ENCODE measurements at places on chromosomes 4 and X. TPM values are rescaled to one million over a fixed set of nuclear protein-coding genes. Genes with fewer than 3 reads are reported as not detected.
A peak's percentile ranks its signal among the peaks of the same experiment; 100 is the strongest.

DNA sequence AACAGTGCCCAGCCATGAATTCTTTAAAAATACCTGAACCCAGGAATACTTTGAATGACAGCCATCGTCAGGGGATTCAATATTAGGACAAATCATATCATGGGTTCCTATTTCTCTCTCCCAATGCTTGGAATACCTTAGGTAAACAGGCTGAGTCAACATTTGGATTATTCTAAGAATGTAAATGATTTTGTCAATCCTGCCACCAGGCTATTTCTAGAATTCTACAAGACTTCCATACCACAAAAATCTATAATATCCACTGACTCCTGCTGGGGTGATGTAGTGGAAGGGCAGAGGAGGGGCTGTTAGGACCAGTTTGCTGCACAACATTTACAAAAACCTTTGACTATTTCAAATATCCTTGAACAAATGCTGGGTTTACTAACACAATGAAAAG lies 65.2 kb downstream of the IGFBP7 start:
- no peak for DNase-seq

DNA sequence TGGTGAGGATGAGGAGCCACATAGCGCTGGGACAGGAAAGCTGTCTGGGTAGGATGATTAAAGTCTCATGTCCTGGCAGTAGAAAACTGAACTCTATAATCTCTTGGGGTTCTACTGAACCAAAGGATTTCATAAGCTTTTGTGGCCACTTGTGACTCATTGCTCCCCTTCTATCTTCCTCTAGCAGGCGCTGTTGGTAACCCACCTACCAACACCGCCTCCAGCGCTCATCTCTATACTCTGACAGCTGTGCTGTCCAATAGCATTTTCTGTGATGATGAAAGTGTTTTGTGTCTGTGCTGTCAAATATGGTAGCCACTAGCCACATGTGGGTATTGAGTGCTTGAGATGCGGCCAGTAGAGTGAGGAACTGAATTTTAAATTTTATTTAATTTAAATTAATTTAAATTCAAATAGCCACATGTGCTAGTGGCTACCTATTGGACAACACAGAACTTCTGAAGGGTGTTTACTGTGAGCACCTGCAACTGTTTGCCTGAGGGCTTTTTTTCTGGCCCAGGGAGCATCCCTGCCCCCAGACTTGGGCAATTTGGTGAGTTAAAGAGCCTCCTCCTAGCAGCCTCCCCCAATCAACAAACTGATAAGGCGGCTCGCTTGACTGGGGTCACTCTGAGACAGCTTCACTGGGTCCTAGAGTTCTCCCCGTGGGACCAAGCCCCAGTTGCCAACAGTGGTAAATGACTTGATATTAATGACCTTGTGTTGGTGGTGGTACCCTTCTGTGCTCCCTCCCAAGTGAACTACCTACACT lies 169.2 kb upstream of the ATP6AP2 start:
- DNase-seq: no peak

The MAGEA10 gene
- not detected for total RNA-seq

- DNase-seq: no peak
Measured at GRCh38 chr4:6909970-6910339, 329 bp downstream of the TBC1D14 start.

- no peak for DNase-seq
Measured at GRCh38 chr4:89483833-89484232, 176.2 kb upstream of the GPRIN3 start.

- no peak for DNase-seq
Measured at GRCh38 chr4:82780170-82780751, 18.3 kb downstream of the SCD5 start.

The GAB1 gene
- total RNA-seq: 107 TPM

- DNase-seq: no peak
Measured at GRCh38 chrX:144275367-144275766, 391.5 kb downstream of the UBE2NL start.

- DNase-seq: no peak
Measured at GRCh38 chr4:17132226-17132625, 233.8 kb upstream of the LDB2 start.

- DNase-seq: peak; percentile 54
Measured at GRCh38 chrX:116009861-116010710, 160.5 kb upstream of the AGTR2 start.

DNA sequence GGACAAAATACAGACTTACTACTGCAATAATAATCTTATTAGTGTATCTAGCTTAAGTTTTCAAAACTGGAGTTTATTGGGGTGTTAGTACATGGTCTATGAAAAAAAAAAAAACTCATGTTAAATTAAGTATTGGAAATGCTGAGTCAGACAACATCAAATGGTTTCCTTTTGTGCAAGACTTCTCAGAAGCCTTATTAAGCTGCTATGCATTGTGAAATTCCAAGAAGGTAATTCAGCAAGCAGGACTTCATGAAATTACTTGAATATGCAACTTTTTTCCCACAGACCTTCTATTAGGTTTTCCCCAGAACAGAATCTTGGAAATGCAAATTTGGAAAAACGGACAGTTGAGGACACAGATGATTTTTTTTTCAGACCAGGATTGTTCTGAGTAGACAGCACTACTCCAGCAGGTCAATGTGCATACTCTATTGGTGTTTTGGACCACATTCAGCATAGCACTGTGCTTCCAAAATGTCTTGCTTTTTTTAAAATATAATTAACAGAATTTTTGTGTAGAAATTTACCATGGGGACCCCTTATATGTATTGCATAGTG lies 568.8 kb upstream of the TENM3 start:
- no peak for DNase-seq

DNA sequence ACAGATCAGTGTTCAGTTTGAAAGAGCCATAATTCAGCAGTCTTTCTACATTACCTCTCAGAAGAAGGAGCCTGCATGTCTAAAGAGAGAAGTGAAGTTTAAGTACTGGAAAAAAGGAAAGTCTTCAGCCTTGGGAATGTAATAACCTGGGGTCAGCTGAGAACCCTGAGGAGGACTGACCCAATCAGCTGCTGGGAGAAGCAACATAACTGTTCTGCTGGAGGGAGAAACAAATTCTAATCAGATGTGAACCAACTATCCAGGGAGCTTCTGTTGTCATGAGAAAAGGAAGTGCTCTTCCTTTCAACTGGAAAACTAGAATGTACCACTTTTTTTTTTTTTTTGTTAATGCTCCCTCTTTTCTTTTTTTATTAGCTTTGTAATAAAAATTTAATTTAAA lies 64.5 kb upstream of the PDE5A start:
- DNase-seq: no peak

GRCh38 chr4:76987153-76987591 lies 37.6 kb downstream of the SEPTIN11 start:
- DNase-seq: no peak

The INTU gene
- total RNA-seq: 12.1 TPM

- DNase-seq: no peak
Measured at GRCh38 chr4:139619644-139620043, 46.0 kb upstream of the MGST2 start.

The GTPBP6 gene
- total RNA-seq: 34.7 TPM

DNA sequence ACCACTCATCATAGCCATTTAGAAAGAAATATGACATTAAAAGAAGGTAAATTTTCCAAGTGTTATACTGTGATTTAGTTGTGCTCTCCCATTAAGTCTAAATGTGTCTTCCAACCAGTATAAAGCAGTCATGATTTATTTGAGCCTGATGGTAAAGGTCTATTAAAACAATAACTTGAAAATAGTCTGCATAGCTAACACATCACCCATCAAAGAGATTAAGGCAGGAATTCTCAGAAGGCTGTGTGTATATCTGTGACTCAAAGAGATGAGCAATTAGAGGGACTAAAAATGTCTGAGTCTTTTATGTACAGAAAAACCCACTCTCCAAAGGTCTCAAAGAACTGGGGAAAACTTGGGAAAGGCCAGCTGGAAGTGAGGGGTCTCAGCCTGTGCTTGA lies 70.3 kb upstream of the IQCM start:
- no peak for DNase-seq

GRCh38 chrX:154750301-154751202 lies at the start of gene GAB3:
GAB3 (minus strand) TSS chrX:154751077; CDS start chrX:154751025, 52 bp downstream.
- peak; percentile 58 for DNase-seq

The PIR gene
- total RNA-seq: 26.3 TPM

The SHROOM4 gene
- 16.4 TPM for total RNA-seq

GRCh38 chr4:152352622-152353116 lies 183.2 kb downstream of the FBXW7 start:
- DNase-seq: no peak

- no peak for DNase-seq
Measured at GRCh38 chrX:30888526-30889146, 418 bp downstream of the TAB3 start.

The SASH3 gene
- total RNA-seq: 16.1 TPM

The CCDC149 gene
- total RNA-seq: 43.4 TPM

DNA sequence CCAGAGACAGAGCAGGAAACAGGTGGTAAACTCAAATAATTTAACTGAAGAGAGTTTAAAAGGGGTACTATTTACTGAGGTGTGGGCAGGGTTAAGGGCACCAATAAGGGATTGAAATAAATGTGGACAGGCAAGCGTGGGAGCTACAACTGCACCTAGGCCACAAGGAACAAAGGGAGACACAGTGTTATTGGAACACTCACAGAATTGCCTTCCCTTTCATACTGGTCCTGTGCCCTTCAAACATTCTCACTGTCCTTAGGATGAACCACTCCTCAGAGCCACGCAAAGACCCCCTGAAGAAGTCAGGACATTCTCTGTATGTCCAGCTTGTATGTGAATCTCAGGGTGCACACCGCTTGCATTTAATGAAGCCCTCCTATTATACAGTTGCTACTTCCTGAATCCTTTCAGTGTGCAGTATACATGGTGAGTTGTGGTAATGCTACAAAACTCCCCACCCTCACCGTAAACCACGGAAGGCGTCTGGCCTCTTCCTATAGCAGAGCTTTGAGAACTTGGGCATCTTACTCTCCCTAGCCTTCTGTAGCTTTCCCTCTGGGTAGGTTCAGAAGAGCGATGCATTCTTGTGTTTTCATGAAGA lies 9.6 kb upstream of the MRPL1 start:
- DNase-seq: no peak

The SETD7 gene
- total RNA-seq: 82.4 TPM

The SPP1 gene
- 199 TPM for total RNA-seq

DNA sequence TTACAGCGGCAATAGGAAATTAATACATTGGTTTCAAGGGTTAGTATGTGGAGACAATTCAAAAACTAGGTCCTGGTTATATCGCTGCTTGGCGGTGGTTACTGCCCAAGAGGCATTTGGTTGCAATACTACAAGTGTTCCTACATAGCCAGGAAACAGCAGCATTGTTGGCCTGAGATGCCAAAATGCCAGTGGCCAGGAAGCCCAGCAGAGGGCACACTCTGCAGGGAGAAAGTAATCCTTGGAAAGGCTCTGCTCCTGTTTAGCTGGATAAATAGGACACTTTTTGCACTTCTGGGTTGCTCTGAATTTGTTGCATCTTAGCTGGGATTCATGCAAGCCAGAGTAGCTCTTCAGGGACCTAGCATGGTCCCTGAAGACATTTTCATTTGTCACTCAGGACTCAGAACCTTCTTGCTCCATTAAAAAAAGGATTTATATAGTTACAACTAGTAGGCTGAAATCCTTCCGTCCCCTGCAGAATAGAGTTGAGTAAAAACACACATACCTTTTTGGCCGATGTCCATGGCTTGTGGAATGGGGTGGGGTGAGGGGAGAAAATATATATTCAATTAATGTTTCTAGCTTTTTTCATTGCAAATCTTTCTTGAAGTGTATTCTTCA lies 8.1 kb upstream of the GPR119 start:
- DNase-seq: peak; percentile 63

The DCLK2 gene
- 16.0 TPM for total RNA-seq

DNA sequence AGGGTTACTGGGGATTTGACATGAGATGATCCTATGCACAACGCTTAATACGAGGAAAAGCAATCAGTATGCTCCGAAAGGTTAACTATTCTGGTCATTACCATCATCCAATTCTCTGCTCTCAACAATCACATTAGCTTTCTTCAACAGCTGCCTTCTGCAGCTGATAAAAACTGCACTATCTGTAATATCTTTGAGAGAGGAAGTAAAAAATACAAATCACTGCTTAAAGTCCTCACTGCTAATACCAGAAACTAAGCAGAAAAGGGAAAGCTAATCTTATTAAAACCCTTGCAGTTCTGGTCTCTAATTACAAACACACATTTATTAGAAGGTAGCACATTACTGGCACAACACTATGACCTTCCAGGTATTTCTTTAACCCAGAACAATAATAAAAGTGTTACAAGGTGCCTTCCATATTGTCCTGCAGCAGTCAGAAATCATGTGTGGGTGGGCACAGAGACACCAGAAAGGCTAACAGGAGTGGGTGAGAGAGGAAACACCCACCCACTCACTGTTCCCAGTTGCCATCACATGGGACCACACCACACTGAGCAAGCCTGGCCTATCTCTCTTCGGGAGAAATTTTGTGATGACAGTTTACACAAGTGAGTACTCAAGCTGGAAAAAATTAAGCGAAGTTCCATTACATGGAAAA lies 71.0 kb downstream of the RELL1 start:
- DNase-seq: no peak

DNA sequence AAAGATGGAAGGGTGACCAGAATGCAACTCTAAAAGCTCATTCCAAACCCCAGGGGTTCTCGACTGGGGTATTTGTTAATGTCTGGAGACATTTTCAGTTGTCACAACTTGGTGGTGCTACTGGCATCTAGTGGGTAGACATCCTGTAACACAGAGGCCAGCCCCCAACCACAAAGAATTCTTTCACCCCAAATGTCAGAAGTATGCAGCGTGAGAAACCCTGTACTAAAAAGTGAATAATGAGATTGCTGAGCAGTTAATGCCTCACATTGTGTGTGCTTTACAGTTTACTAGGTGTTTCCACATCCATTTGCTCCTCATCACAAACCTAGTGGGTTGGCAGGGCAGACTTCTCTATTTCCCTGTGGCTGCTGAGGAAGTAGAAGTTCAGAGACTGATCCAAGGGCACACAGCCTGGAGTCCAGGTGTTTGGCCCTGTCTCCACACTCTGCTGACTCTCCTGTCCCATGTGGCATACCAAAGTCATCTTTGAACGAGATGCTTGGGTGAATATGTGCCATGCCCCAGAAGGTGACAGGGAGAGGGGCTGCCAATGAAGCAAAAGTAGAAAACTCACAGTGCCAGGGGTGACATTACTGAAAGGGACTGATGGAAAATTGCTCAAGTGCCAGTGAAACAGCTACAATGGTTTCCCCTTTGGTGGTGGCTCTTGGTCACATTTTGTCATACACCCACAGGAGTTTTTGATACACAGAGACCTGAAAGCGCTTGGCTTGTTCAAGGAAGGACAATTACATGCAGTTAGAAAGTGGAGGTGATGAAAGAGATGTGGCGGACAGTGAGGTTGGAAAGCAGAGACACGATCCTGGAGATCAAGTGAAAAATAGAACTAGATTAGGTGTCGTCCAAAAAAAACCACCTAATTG lies 10.1 kb upstream of the TMEM154 start:
- DNase-seq: no peak

- no peak for DNase-seq
Measured at GRCh38 chr4:77037736-77038135, 38.1 kb downstream of the CCNI start.

GRCh38 chr4:1887052-1887451 lies 15.9 kb downstream of the NSD2 start:
- DNase-seq: no peak

DNA sequence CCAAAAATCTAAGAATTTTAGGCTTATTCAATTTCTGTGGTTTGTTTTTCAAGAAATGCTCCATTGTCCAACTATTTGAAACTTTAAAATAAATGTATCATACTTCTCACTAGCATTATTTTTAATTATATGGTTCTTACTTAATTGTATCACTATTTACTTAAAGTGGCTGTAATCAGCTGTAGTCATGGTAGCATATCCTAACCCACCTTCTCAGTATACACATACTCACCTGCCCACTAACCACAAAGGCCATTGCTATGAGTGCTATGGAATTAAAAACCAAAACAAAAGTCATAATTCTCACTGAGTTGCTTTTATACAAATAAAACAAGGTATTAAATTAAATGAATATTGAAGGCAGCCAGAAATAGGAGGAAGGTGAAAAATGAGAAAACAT lies 5.0 kb downstream of the FBXO8 start:
- no peak for DNase-seq

Data from aorta (tissue), 5 donors.